ENCODE measurements at places on chromosomes 12 and 14.

GRCh38 chr12:85461127-85461526 lies 181.1 kb downstream of the ALX1 start:
- no peak for DNase-seq

- no peak for DNase-seq
Observed at GRCh38 chr12:64010069-64010686, 165.7 kb downstream of the SRGAP1 start.

GRCh38 chr14:67358924-67359774 lies 455 bp downstream of the ATP6V1D start:
- no peak for DNase-seq

GRCh38 chr14:99413911-99414310 lies 66.7 kb downstream of the SETD3 start:
- DNase-seq = no peak

DNA sequence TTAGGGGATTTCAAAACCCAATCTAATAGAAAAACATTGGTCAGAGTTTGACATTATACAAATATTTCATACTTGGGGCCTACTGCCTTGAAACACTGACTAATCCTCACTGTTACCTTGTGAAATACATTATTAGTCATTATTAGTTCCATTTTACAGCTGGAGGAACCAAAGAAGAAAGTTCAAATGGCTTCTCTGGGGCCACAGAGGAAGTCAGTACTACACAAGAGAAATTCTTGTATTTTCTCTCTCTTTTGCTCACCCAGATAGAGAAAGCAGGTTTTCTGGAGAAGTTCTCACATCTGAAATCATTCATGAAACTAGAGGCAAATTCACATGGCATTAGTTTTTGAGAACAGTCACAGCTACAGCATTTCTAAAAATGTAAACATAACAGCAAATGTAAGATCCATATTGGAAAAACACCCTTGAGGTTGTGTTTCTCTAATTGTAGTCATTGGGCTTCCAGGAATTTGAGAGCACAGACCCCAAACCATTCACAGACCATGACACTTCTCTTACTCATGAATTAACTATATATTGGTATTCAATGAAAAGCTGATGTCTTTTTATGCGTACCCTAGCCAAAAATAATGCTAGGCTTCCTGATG lies 83.0 kb downstream of the LLPH start:
- DNase-seq = no peak

- no peak for DNase-seq
Observed at GRCh38 chr12:43730283-43730682, 28.3 kb downstream of the PUS7L start.

DNA sequence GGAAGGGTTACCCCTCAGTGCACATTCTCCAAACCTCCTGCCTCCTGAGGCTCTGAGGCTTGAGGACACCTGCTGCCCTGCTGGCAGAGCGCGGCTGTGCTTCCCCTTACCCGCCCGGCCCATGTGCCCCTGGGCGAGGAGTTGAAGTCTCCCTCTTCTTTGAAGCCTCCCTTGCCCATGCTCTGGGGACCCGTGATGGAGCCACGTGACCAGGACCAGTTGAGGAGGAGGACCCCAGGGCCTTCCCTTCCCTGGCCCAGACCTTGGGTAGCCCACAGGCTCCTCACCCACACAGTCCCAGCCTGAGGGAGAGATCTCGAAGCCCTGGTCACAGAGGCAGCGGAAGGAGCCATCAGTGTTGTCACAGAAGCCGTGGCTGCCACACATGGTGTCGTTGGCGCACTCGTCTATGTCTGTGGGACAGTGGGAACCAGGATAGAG lies 12.9 kb downstream of the ISCA2 start:
- no peak for DNase-seq

GRCh38 chr12:57852620-57853500 lies 6.3 kb upstream of the CTDSP2 start:
- DNase-seq = no peak

DNA sequence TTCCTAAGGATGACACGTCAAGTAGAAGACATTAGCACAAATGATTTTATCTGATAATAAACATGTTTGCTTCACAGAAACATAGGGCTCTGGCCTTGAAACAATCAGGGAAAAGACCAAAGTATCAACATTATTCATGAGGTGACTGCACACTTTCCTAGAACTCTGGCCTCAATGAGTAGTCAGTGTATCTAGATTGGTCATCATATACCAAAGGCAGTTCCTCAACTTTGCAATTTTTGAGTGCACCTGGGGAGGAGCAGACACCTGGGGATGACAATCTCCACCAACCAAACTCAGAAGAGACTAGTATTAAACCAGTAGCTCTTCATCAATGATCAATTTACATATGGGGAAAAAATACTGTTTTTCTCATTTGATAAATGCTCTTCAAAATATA lies 4.5 kb downstream of the EDDM3A start:
- no peak for DNase-seq

All from stimulated activated CD4-positive, alpha-beta T cell treated with anti-CD3 and anti-CD28 coated beads, Interleukin-1b, Interleukin-23, amount 100 ng/mL, for 1 hour (primary cell).